RPMI7951 (cell line): ENCODE measurements at places on chromosomes 1 and 21.

DNA sequence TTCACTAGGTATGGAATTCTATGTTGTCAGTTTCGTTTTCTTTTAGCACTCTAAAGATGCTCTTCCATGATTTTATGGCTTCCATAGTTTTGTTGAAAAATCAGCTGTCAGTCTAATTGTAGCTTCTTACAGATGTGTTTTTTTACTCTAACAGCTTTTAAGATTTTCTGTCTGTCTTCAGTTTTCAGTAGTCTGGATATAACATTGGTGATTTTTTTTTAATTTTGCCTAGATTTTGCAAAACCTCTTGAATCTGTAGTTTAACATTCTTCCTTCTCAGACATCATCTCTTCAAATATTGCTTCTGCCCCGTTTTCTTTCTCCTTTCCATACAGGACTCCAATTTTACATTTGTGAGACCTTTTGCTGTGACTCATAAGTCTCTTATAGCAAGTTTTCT is 17.9 kb upstream of the DYRK1A start:
- DNase-seq, result no peak

DNA sequence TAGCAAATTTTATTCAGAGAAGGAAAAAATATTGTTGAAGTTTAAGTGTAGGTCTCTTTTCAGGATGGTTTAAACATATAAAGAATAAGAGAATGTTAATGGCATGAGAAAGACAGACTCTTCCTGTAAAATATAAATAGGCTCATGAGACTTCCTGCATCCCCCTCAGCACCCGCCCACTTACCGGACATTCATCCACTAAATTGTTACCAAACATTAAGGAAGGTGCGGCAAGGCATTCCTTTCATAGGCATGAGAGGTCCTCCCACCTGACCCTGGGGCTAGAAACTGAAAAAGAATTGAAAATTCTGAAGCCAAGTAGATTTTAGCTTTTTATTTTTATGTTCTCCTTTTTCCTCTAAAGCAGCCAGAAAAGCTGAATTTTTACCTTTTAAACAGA is 10.6 kb upstream of the USP1 start:
- DNase-seq, result no peak

GRCh38 chr1:9443913-9444445 is 95.3 kb upstream of the SLC25A33 start:
- peak; percentile 32 for DNase-seq

GRCh38 chr1:213687832-213688231 is 299.9 kb upstream of the PROX1 start:
- DNase-seq, result peak; percentile 2

DNA sequence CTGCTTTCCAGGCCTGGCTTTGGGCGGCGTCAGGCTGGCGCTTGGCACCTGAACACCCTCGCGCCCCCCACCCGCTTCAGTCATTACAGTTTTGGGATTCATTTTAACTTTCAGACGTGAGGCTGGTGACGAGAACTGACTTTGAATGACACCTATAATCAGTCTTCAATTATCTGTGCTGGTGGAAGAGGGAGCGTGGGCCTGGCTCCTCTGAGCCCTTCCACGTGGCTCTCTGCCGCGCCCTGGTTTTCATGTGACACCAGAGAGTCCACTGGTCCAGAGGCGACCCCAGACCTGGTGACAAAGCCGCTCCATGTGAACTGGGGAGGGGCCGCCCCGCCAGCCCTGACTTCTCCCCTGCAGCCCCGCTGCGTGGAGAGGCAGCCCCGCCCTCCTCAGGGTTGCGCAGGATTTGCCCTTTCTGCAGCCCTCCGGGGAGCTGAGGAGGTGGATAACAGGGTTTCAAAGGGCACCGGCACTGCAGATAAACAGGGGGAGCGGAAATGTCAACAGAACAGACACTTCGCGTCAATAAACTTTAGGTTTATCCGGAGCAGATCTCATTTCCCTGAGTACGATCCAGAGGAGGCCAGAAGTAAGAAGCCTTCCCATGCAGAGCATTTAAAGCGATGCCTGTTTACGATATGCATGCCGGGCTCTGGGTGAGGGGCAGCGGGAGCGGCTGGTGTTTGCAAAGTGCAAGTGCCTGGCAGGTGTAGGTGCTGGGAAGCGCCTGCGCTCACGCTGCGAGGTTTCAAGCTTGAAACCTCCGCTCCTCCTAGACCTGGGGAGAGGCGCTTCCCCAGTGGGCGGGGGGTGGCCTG is 56.4 kb downstream of the AJAP1 start:
- no peak for DNase-seq

- DNase-seq, result no peak
Measured at GRCh38 chr1:216705676-216706075, 17.6 kb downstream of the ESRRG start.

- no peak for DNase-seq
Measured at GRCh38 chr1:41852091-41852490, 66.6 kb downstream of the HIVEP3 start.

DNA sequence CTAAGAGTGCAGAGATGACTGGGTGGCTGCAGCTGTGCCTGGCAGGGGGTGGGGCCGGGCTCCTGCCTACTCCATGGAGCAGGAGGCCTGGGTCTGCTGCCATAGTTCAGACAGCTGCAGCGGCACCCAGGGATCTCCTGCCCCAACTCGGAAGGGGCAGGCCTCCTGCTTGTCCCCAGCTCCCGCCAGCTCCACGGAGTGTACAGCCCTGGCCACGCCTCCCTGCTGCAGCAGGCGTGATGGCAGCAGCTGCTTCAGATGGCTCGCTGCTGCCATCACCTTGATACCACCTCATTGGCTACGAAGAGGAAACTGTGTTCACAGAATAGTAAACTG is 35.9 kb downstream of the ACTL8 start:
- DNase-seq, result no peak

DNA sequence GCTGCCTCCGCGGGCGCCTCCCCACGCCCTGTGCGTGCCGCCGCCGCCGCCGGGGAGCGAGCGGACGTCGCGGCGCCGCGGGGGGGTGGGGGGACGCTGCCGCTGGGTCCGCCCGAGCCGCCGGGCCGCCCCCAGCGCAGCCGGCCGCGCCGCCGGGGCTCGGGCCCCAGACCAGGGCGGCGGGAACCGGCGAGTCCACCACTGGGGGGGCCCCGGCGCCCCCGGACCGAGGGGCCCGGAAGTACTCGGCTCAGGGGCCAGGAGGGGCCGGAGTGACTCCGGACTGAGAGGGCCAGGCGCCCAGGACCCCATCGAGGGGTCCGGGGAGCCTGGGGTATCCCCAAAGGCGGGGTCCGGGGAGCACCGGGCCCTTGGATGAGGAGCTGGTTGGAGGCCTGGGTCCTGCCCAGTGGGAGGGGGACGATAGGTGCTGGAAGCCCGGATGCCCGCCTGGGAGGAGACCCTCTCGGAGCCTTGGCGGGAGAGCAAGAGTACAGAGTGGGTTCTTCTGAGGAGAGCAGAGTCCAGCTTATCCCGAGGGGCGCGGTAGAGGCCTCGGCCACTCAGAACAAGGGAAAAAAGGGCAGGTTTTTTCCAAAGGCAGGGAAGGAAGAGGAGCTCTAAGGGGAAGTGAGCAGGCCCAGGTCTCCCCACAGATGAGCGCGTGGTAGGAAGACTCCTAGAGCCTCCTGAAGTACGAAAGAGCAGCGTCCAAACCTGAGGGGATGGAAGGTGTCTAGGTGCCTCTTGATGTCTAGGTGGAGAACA is 556 bp downstream of the GMEB1 start:
- DNase-seq, result peak; percentile 75

DNA sequence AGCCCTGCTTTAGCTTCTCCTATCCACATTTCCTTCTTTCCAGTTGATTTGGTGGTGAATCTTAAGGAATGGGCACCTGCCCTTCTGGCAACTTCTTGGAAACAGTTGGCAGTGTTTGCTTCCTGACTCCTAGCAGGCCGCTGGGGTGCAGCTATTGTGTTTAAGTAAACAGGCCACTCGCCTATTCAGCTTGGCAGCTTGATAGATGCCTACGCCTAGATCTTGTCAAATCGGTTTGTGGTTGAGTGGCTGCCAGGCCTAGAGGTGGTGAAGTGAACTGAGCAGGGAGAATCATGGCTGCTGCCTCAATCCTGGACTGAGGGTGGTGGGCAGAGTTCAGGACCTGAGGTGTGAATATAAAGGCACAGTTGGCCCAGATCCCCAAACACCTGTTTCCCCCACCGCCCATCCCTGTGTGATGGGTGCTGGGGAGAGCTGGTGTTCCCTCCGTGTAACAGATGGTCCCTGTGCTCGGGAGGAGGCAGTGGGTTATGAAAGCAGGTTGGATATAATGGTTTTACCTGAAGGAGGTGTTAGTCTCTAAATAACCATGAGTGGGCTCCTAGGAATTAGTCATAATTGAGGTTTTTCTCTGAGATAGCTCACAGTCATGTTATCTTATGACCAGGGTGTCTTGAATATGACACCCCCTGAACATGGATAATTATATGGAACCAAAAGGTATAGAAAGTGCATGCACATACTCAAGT is 940 bp upstream of the PLA2G2C start:
- no peak for DNase-seq

- DNase-seq, result no peak
Measured at GRCh38 chr1:97721221-97721620, 199.6 kb downstream of the DPYD start.

GRCh38 chr1:226790545-226791181 is 51.6 kb upstream of the ITPKB start:
- DNase-seq, result no peak

DNA sequence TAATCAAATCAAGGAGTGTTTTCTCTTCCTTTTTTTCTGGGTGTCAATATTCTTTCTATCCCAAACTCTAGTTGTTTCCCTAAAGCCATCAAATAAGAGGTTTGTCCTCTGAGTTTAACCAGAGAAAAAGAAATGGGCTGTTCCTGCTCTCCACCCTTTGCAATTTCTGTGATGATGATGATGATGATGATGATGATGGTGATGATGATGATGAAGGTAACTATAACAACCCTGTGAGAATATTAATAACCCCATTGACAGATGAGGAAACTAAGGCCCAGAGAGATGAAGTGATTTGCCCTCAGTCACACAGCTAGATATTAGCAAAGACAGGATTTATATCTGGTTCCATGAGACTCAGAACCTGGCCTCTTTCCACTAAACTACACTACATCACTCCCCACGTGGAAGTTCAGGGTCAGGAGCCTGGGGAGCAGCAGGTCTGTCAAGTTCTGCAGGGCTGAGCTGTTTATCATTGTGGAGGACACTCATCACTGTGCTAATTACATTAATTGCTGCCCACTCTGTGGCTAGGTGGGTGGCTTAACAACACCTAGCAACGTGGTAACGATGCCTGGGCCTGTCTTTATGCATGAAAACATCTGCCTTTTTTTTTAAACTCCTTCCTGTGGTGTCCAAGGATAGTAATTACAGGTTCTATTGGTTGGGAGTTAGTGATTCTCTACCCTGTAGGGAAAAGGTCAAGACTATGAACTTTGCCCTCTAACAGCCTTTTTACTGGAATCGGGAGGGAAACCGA is 19.0 kb upstream of the JUN start:
- no peak for DNase-seq

GRCh38 chr1:245336149-245336983 is 181.6 kb downstream of the KIF26B start:
- no peak for DNase-seq

DNA sequence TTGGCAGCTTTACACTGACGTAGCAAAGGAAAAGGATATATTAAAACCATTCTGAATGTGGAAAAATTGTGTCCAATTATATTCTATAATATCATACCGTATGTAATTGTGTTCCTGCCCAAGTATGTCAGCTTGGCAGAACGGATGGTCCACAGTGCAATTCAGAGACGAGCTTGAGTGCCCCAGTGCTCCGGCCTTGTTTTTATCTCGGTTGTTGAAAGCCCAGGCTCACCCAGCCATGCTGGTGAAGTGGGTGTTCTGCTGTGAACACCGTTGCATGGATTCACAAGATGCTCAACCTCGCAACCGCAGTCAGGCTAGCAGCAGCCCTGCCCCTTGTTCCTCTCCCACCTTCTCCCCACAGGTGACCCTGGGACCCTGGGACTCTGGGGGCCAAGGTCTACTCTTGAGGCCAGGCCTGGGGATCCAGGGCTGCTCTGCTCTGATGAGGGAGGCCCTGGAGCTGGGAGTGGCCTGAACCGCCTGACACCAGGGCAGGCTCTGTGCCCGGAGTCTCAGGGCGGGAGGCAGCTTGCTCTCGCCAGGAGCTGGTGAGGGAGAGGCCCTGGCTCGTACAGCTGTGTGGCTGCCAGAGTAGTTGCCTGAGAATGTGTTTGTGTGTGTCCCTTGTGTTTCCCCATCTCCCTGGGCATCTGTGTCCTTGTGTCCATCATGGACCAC is 11.2 kb downstream of the PTPRF start:
- DNase-seq, result no peak

DNA sequence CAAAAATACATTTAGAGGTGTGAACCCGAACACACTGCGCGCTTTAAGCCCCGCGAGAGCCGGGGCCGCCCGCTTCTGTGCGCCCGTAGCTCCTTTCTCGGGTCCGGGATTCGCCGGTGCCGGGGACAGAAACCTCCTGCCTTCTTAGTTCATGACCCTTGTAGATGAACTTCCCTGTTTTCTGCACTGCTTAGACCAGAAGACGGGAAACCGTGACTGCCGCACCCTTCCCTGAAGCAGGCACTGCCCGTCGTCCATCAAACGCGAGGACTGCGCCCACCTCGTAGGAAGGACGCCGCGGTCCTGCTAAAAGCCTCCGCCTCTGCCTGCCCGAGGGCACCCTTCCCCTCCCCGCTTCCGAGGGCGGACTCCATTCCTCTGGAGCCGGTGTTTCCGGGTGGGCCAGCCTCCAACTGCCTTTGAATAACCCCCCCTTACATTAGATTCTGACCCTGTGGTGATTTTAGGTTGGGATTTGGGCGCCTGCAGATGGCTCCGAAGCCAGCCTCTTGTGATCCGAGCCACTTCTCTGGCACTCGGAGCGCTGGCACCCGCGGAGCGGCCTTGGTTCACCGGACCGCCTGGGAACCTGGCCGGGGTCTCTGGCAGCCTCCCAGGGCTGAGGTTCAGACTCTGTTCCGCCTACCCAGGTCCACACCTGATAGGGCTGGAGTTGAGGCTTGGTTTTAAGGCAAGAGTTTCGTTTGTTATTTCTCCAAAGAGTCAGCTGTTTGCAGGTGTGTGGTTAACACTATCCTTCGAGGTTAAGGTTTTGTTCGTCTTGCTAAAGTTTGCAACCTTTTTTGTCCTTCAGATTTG is 1.2 kb upstream of the PTTG1IP start:
- peak; percentile 49 for DNase-seq

DNA sequence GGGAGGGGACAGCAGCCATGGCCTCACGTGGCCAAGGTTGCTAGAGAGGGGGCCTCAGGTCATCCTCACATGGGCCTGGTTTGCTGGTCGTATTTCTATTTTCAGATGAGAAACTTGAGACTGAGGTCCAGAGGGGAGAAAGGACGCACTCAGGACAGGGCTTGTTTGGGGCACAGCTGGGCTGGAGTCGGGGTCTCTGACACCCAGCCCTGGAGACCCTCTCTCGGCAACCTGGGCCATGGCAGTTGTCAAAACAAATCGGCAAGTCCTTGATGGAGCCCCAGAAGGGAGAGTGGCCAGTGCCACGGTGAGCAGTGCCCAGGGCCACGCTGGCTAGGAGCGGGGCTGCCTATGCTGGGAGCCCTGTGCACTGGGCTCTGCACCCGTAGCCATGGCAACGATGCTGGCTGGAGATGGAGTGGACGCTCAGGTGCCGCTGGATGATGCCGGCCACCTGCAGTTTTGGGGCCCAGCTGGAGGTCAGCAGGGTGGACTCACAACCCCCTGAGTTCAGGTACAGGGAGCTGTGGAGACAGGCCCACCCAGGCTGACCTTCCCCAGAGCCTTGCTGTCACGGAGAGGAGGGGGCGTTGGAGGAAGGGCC is 11.1 kb downstream of the LRRC3 start:
- DNase-seq, result no peak

- no peak for DNase-seq
Measured at GRCh38 chr1:199010933-199011332, 372.1 kb downstream of the PTPRC start.
